Activated CD4-positive, CD25-positive, alpha-beta regulatory T cell (primary cell): ENCODE measurements at places on chromosomes 11 and 22.

DNA sequence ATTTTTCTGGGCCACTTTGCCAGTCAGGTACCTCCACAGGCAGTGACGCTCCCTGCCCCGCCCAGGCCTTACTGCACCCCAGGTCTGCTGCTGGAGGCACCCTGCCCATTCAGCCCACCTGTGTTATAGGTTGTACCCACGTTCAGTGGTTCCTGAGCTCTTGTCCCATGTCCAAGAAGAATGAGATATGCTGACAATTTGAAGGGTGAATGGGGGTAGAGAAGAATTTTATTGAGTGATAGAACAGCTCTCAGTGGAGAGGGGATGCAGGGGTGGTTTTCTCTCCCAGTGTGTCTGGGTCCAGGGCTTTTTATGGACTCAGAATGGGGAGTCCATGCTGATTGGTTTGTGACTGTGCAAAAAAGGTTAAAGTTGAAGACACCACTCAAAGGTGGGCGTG, 149.7 kb downstream of the LDLRAD3 start:
- DNase-seq = no peak

DNA sequence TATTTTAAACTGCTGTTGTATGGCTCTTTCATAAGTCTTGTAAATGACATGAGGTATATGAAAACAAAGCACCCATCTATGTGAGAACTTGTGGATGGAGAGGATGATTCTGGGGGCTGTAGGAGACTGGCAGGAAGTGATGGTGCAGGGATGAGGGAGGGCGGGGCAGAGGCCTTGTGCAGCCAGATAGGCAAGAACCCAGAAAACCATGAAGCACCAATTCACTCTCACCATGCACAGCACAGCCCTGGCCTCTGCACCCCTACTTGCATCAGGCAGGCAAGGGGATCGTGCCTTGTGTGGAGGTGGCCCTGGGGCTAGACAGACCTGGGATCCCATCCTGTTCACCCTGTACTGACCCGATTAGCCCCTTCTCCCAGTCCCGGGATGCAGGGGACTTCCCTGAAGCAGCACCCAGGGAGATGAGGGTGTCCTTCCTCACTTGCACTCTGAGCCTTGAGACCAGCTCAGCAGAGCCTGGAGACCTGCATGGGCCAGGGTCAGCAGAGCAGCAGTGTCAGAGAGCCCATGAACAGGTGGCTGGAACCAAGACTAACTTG, 85.5 kb downstream of the MORC2 start:
- no peak for DNase-seq

GRCh38 chr11:72012091-72012630, 13.5 kb downstream of the IL18BP start:
- DNase-seq = no peak

DNA sequence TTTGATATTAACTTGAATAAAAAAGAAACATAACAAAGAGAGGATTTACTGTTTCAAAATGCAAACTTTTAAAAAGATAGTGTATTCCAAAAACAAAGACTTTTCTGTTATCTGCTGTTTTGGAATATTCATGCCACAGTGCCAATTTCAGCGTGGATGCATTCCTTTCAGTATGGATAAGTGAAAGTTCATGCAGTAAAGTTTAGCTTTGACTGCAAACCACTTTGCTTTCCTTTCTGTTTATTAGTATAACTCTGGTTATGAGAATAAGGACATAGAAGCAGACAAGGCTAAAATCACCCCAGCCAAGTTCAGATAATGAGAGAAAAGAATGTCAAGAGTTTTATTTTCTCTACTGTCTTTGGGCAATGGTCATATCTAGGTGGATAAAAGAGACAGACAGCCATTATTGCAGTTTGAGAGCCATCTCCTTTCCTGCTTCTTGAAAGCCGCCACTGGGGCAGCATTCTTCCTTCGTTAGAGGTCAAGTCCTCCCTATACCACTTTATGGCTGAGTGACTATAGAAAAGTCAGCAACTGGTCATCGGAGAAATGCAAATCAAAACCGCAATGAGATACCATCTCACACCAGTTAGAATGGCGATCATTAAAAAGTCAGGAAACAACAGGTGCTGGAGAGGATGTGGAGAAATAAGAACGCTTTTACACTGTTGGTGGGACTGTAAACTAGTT, 82.4 kb upstream of the BLID start:
- no peak for DNase-seq

DNA sequence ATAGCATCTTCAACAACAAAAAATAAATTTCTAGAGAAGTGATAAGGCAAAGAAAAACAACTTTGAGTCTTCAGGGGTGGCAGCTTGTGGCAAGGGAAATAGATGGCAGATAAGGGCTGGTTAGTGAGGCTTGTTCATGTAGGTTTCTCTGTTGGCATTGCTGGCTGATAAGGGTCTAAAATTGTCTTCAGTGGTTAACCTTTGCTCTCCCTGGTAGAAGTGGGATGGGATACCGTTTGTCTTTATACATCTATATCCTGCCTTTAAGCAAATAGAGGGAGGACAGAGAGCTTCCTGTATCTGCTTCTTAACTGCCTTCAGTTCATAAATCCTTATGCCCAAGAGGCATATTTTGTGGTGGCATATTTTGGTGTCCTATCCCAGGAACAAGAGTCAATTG, 57.1 kb downstream of the TRAF6 start:
- DNase-seq = no peak

GRCh38 chr11:62933285-62933684, 12.1 kb upstream of the CHRM1 start:
- no peak for DNase-seq

DNA sequence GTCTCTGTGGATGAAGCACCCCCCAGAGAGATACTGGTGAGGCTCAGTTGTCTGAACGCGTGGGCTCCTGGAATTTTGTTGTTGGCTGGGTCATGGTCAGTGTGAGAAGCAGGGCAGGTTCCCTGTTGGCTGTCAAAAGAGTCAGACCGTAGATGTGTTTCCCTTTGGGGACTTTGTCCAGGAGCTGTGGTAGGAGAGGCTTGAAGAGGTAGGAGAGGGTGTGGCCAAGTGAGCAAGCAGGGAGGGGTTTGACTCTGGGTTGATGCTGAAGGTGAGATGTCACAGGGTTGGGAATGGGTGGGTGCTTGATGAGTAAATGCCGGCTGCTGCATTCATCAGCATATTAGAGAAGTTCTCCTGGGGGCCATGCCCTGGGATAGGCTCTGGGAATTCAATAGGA, 803.2 kb downstream of the TBC1D22A start:
- DNase-seq = no peak

DNA sequence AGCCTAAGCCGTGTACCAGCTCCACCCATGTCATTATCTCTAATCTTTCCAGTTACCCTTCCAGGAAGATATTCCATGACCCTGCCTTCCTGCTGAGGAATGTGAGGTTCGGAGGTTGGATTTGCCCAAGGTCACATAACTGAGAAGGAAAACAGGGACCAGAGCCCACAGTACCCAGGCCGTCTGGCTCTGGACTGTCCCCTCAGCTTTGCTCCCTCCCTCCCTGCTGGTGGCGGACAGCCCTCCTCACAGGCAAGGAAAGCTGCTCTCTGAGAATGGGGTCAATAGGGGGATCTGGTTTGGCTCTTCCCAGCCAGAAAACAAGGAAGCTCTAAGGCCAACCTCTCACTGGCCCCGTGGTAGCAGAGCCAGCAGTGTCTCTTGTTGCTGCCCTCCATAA, 63.3 kb downstream of the SYN3 start:
- no peak for DNase-seq

DNA sequence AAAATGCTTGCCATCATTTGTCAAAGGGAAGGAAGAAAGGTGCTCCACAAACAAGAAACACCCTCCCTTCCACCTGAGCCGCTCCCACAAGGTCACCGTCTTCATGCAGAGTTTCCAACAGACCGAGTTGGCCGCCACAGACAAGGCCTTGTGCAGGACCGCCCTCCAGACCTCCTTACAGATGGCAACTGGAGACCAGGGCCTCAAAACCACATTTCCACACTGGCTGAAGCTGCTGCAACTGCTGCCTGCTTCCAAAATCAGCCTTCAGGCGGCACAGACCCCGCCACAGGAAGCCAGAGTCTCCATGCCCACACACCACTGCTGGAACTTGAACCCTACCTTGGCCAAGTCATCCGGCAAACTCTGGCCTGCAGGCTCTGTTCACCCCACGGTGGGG, 6.3 kb downstream of the DEAF1 start:
- no peak for DNase-seq

DNA sequence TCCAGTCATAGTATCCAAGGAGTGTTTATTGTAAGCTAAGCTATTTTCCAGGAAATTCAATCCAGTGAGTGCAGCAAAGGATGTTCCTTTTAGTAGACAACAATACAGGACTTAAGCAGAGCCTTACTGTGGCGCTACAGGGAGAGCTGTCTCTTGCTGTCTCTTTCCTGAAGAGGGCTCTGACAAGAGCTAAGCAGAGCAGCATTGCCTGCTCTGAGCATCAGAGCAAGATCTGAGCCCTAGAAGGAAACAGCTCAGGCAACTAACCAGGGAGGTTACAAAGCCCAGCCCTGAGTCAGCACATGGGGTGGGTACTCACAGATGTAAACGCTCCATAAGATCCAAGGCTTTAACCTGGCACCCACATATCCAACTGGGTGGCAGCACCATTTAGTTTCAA, 8.0 kb downstream of the LAYN start:
- DNase-seq = no peak

DNA sequence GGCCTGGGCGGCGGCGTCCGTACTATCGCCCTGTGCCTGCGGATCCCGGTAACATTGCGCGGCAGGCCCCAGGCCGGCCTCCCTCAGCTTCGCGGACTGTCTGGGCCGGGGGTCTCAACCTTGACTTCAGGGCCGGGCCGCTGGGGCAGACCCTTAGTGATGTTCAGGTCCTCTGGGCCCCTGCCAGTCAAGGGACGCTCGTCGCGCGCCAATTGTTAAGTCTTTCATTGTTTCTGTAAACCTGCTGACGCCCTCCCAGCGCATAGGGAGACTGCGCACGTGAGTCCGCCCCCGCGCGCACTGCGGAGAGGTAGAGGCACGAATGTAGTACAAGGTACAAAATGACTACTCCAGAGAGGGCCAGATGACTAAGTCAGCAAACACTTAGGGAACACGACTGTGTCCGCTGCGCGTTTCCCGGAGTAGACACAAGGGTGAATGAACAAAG, 451 bp upstream of the HDHD5 start:
- DNase-seq = no peak

DNA sequence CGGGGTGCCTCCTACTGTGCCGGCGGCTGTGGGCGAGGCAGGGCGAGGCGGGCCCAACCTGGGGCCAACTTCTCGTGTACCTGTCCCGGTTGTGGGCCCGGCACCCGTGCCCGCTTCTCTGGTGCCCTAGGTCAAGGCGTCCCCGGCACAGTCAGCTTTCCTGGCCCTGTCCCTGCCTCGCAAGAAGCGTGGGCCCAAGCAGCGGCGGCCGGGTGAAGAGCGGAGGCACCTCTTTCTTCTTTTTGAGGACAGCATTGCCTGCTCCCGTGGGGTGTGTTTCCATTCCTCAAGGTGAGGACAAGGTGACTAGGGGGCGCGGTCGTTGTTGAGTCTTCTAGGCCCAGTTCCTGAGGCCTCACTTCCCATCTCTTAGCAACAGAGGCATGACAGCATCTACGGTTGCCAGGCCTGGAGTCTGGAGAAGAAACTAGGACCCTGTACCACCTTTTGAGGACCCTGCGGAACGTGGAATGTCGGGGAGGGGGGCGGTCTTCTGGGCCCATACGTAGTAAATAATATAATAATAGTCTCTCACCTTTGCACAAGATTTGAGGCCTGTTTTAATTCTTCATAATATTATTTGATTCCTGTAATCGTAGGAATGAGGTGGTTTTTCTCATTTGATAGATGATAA, 418 bp downstream of the ACO2 start:
- DNase-seq = no peak

DNA sequence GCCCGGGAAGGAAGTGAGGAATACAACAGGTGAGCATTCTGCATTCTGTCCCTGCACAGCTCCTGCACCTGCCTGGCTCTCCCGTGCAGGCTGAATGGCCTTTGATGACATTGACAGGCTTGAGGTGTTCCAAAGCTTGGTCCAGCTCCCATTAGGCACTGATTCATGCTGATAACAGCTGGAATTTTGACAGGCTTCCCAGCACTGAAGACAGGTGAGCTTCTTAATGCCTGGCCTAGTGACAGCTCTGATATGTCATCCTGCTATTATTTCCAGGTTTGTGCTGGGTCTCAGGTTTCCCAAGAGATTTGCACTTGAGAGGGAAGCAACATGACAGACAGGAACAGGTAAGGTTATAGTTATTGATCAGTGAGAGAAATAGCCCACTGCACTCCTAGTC, 58.0 kb upstream of the MTNR1B start:
- DNase-seq = no peak

- no peak for DNase-seq
Observed at GRCh38 chr11:8566613-8567210, 27.3 kb downstream of the STK33 start.
